ENCODE measurements at places on chromosomes 7 and 10. TPM values are rescaled to one million over a fixed set of nuclear protein-coding genes. Genes with fewer than 3 reads are reported as not detected.
A peak's percentile ranks its signal among the peaks of the same experiment; 100 is the strongest.

- no peak for DNase-seq
Measured at GRCh38 chr7:111728635-111728995, 166.3 kb upstream of the IMMP2L start.

DNA sequence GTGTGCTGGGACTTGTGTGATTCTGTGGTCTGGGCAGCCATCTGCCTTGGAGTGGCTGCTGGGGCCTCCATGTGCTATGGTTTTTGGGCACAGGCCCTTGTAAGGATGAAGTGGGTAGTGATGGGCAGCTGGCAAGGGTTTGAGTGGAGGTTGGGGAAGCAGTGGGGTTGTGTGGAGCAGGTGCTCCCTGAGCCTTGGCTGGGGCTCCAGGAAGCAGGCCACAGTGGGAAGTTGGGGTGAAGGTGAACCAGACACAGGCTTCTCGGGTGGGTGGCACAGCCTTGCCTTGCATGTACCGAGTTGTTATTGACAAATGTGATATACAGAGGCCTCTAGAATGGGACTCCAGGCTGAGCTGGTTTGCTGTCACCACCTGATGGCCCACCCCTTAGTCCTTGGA is 82.3 kb downstream of the ADCY1 start:
- peak; percentile 48 for DNase-seq

GRCh38 chr10:110407301-110408170 is 90.2 kb upstream of the DUSP5 start:
- DNase-seq = no peak

Gene MYOZ1
- total RNA-seq = not detected

GRCh38 chr7:111333010-111333409 is 229.3 kb downstream of the IMMP2L start:
- no peak for DNase-seq

- no peak for DNase-seq
Measured at GRCh38 chr10:130363899-130364445, 227.8 kb downstream of the GLRX3 start.

Gene CD36
- total RNA-seq = not detected

Gene GRM3
- not detected for total RNA-seq

DNA sequence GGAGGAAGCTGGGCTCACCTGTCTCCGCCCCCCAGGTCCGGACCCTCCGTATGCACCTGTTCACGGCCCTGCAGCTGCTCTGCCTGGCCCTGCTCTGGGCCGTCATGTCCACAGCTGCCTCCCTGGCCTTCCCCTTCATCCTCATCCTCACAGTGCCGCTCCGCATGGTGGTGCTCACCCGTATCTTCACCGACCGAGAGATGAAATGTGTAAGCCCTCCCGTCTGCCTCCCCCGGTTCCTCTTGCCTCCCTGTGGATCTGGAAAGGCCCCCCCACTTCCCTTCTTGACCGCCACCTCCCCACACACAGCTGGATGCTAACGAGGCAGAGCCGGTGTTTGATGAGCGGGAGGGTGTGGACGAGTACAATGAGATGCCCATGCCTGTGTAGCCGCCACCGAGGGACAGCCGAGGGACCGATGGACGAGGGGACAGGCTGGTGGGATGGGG is 4.6 kb downstream of the FASTK start:
- no peak for DNase-seq

Gene ACBD7
- total RNA-seq = 1.3 TPM

Gene HBP1
- total RNA-seq = 11.0 TPM

GRCh38 chr10:114420811-114421485 is 16.6 kb upstream of the AFAP1L2 start:
- no peak for DNase-seq

GRCh38 chr7:101363196-101363733 is 590 bp downstream of the COL26A1 start:
- DNase-seq = no peak

Gene CALCR
- total RNA-seq = not detected

GRCh38 chr10:64732372-64732957 is 1211.3 kb downstream of the REEP3 start:
- DNase-seq = no peak

DNA sequence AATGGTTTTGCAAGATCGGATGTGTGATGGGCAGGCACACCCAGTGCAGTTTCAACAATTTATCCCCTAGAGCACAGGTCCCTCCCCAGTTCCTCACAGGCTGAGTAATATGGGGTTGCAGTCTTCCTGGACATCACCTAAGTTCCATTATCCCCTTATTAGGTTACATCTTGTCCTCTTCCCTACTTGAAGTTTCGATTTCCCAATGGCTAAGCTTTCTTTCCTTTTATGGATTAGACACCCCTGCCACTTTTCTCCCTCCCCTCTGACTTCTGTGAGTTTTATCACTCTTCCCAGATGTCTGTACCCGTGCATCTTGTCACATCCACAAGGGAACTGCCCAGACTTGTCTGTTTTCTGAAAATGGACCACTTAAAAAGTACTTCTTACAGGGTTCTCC is 2.4 kb upstream of the NIPSNAP2 start:
- no peak for DNase-seq

Gene DEPP1
- total RNA-seq = 4.3 TPM

Gene ABCB4
- total RNA-seq = not detected

DNA sequence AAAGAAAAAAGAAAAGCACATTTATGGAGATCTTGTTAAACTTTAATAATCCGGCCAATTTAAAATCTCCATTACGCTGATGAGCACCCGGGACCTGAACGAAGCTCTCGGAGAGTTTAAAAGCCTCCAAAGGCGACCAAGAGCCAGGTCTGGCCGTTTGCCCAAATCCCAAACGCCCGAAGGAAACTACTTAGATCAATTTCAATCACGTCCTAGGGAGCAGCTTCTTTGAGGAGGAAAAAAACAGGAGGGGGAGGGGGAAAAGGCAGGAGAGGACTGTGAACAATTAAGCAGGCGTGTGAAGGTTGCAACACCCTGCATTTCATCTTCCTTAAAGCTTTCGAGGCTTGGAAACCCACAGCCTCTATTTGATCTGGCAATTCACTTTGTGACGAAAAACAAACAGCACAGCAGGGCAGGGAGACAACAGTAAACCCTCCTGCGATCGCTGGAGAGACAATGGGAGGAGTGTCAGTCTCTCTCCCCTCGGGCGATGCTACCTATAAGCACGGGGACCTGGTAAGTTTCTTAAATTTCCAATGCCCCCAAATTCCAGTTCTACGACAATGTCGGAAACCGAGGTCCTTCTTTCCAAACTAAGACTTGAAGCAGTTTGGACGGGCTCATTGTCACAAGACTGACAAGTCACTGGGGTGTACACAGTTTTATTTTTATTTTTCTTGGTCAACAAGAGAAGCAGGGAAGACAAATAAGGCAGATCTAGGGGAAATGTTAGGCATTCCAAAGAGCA is 1.2 kb downstream of the KLF6 start:
- peak; percentile 88 for DNase-seq

Gene RABGEF1
- 23.8 TPM for total RNA-seq

GRCh38 chr7:100489121-100489520 is 5.4 kb downstream of the NYAP1 start:
- DNase-seq = no peak

DNA sequence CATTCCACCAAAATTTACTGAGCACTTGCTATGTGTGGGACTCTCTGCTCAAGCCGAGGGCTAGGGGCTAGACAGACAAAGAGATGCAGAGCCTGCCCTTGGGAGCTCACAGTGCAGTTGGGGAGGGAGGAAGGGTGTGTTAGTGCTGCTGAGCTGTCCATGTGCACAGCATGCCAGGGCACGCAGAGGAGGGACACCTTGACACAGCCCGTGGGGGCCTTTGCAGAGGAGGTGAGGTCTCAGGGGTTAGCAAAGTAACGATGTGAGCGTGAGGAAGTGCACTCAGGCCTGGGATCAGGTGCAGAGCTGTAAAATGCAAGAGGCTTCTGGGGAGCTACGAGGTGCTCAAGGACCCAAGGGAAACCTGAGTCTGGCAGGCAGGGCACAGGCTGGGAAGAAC is 16.3 kb downstream of the PRKCQ start:
- DNase-seq = peak; percentile 70

DNA sequence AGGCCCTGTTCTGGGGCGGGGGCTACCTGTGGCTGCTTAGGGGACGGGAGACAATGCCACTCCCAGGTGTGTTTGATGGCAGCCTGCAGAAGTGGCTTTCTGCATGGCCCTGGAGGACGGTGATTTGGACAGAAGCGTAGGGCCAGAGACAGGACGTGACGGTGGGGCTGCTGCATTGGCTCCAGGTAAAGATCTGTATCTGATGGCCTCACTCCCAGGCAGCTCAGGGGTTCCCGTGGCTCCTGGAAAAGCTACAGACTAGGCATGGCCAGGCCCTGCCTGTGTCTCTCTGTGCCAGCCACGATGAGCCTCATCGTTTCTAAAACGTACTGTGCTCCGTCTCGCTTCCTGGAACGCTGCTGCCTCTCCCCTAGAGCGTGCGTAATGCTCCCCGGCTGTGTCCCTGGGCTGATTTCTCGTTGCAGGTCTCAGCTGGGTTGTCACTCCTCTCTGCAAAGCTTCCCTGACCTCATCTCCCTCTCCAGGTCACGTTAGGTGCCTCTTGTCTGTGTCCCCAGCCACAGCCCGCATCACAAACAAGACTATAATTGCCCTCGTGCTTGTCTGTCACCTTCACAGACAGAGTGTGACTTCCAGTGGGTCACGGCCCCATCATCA is 12.6 kb downstream of the GTF2IRD1 start:
- no peak for DNase-seq

- peak; percentile 68 for DNase-seq
Measured at GRCh38 chr7:132451161-132451560, 125.1 kb downstream of the PLXNA4 start.

Gene ENO4
- total RNA-seq = not detected

Gene H2BK1
- total RNA-seq = 0.83 TPM

Gene PPP1R17
- not detected for total RNA-seq

DNA sequence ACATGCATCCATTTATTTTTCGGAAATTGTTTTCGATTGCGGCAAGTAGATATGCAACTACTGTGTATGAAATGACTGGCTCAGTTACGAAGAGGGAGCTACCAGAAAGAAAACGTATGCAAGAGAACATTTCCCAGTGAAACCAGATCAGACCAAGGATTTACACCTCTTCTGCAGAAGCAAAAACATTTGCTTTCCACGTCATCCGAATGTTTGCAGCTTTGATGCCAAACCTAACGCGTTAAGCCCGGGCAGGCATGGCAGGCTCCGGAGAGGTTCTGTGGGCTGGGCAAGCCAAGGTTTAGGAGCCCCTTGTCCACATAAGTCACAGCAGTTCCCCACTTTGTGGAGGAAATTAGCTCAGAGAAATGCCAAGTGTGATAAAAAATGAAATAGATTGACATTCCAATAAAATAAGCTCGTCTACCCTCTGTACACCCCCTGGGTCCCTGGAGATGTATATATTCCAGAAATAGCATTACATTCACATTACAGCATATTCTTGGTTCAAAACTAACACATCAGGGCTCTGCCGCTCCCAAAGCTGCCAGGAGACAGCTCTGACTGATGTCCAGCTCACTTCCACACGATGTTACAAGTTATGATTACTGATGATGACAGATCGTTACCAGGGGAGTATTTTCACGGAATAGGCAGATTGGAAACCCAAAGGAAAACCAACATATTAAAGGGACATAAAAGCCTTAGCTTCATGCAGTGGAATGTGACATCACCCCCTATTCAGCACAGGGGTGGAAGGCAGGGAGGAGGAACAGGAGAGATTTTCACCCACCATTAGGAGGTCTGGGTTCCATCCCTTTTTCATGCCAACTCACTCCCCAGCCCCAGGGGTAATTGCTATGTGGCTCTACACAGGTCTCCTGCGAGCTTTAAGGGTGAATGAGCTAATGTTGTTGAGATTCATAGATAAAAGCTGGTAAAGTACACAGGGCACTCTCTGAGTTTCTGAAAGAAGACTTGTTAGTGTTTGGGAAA is 81.5 kb downstream of the LYZL1 start:
- DNase-seq = no peak

- DNase-seq = no peak
Measured at GRCh38 chr7:135231686-135232085, 2.0 kb upstream of the STRA8 start.

GRCh38 chr7:10908600-10908999 is 65.1 kb upstream of the PHF14 start:
- DNase-seq = no peak

Gene EGFR
- total RNA-seq = not detected

DNA sequence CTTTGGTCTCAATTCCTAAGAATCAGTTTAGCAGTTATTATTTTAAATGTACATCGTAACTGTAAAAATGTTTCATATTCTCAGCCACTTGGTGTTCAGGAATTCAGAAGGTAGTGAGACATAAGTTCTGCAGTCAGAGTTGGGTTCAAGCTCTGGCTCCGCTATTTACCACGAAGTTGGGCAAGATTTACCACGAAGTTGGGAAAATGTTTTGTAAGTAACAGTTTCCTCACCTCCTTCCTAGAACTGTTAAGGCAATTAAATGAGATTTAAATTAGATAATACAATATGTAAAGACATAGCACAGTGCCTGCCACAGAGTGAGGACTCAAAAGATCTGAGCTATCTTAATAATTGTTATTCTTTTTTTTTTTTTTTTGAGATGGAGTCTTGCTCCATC is 16.3 kb upstream of the ABLIM1 start:
- DNase-seq = no peak

Gene C10orf67
- 0.07 TPM for total RNA-seq

DNA sequence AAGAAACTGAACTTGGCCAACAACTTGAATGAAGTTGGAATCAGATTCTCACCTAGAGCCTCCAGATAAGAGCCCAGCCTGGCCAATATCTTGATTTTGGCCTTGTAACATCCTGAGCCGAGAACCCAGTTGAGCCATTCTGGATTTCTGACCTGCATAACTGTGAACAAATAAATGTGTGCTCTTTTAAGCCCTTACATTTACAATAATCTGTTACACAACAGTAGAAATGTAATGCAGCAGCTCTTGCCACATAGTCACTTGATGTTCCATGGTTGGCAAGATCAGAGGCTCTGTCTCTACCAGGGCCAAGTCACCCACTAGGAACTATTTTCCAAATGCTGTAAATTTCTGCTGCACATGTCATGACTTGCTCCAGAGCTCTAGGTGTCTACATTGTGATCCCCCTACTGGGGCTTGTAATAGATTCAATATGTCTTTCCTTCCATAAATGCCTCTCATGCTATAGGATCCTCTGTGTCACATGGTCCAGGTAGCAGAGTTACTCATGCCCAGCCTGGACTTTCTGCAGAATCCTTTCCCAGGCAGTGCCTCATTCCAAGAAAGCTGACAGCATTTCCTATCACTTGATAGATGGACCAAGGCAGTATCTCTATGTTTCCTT is 11.4 kb upstream of the RBM20 start:
- no peak for DNase-seq

- no peak for DNase-seq
Measured at GRCh38 chr7:151732834-151733592, 143.9 kb downstream of the PRKAG2 start.

GRCh38 chr7:100867040-100867775 is at the start of gene TRIP6:
TSS of gene TRIP6 (plus strand) at chr7:100867387. CDS start at chr7:100867498, 111 bp downstream.
- DNase-seq = peak; percentile 89
